MCF 10A (cell line): ENCODE measurements at places on chromosomes 1 and 21.

DNA sequence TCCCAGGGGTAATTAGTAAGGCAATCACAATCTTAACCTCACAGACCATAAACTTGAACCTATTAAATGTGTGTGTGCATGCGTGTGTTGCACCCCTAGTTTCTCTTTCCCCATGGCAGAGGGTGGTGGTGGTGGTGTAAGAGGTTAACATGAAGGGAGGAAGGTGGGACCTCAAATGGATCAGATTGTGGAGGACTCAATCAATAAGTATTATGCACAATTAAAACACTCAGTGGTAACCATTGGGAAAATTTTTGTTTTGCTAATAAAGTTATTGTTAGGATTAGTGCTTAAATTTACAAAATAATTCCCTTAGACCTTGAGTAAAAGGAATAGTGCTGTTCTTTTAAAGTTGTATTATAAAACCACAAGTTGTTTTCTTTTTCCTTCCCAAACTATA, 283.0 kb downstream of the OLFM3 start:
- no peak for DNase-seq

- DNase-seq: peak; percentile 81
Observed at GRCh38 chr1:46171351-46171750, 3.5 kb upstream of the TSPAN1 start.

- DNase-seq: no peak
Observed at GRCh38 chr21:22363504-22363903, 1365.3 kb downstream of the NCAM2 start.

- no peak for DNase-seq
Observed at GRCh38 chr1:157442065-157442464, 110.2 kb downstream of the FCRL5 start.

- DNase-seq: no peak
Observed at GRCh38 chr1:28781305-28781704, 30.7 kb upstream of the OPRD1 start.

GRCh38 chr21:40060083-40060677, 192.9 kb downstream of the PCP4 start:
- no peak for DNase-seq
